ENCODE measurements at places on chromosomes 3 and 15.

DNA sequence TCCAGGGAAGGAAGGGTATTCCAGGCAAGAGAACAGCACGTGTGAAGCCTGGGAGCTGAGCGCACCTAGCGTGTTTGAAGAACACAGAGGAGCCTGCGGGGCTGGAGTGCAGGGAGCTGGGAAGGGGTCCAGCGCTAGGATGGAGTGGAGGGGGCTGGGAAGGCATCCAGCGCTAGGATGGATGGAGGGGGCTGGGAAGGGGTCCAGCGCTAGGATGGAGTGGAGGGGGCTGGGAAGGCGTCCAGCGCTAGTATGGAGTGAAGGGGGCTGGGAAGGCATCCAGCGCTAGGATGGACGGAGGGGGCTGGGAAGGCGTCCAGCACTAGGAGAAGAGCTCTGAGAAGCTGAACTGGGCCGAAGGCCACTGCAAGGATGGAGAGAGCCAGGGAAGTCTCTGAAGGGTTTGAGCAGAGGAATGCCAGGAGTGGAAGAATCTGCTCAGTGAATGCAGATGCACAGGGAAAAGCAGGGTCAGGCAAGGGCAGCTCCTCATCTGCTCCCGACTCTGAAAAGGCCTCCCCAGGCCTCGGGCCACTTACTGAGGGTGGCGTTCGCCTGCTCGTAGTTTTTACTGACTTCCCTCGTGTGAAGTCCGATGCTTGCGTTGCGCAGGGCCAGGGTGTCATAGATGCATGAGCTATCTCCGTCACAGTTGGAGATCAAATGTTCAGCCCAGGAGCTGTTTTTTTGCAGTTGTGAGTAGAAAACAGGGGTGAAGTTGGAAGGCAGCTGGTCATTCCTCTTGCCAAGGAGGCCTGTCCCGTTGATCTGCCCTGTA lies 39.8 kb downstream of the MUC20 start:
- no peak for DNase-seq

DNA sequence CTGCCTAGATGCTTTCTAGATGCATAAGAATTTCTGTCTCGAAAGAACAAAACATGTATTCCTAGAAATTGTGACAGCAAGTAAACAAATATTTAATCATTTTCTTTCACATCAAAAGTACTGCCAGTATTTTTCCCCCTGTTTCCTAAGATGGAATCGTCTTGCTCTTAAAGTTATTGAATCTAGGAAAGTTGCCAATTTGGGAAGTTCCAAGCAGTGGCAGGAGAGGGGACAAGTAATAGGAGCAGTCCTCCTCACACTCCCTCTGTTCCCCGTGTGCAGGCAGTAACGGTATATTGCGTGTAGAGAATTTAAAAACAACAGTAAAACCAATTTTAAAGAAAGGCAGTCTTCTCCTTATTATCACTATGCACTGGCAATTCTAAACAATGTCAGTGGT lies 619.8 kb downstream of the TBL1XR1 start:
- no peak for DNase-seq

- DNase-seq = no peak
Observed at GRCh38 chr15:82113106-82113715, 67.4 kb upstream of the MEX3B start.

DNA sequence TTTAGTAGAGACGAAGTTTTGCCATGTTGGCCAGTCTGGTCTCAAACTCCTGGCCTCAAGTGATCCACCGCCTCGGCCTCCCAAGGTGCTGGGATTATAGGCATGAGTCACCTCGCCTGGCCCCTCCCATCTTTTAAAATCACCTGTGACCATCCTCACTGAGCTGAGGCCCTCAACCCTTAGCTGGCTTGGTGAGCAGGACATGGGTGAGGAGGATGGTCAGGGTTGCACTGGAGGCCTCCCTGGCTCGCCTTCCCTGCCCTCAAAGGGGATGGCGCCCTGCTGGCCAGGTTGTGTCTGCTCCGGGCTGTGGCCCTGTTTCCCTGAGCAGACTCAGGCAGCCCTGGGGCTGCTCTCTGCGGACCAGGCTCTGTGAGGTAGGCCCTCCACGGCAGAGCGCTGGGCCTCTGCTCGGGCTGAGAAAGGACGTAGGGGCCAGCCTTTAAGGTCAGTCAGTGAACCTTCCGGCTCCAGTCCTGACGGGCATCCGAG lies 33.7 kb downstream of the SYNM start:
- DNase-seq = no peak

DNA sequence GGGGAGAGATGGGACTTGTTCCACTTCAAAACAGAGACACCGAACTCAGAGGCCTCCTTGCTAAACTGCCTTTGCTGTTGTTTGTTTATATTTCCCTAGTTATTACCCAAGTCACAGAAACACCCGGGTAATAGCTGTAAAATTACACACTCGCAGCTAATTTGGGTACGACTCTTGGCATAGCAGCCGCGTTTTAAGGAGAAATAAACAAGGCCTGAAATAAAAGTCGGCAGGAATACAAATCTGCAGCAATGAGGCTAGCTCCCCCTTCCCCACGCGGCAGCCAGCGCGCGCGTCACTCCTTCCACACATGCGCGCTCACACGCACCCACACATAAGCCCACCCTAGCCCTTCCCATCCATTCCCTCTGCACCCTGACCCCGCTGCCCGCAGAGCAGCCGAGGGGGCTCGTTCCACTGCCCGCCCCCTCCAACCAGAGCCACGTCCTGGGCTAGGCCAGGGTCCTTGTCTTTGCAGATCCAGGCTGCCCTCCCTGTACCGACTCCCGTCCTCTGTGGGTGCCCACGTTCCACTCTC lies 67.3 kb downstream of the LINGO1 start:
- no peak for DNase-seq

DNA sequence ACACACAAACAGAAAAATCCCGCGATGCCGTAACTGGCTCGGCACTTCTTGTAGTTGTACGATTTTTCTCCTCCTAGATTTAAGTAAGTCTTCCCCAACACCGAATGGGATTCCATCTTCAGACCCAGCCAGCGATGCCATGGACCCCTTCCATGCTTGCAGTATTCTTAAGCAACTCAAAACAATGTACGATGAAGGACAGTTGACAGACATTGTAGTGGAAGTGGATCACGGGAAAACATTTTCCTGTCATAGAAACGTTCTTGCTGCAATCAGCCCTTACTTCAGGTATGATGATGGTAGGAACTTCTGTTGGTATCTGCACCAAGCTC lies 763 bp downstream of the KBTBD8 start:
- DNase-seq = no peak
